ENCODE measurements at places on chromosomes 1 and 21. TPM values are rescaled to one million over a fixed set of nuclear protein-coding genes. Genes with fewer than 3 reads are reported as not detected.

The GJA4 gene
- total RNA-seq = not detected

The BMP8B gene
- 5.0 TPM for total RNA-seq

The FCRL4 gene
- total RNA-seq = not detected

The OPTC gene
- total RNA-seq = not detected

The LYPD8 gene
- not detected for total RNA-seq

The BLACAT1 gene
- total RNA-seq = not detected

The EDN2 gene
- not detected for total RNA-seq

The CATSPERE gene
- total RNA-seq = 0.47 TPM

The SASS6 gene
- total RNA-seq = 1.9 TPM

The B3GALT5 gene
- 0.73 TPM for total RNA-seq

The ANGPTL3 gene
- total RNA-seq = not detected
